ENCODE measurements at places on chromosomes 3 and 15. TPM values are rescaled to one million over a fixed set of nuclear protein-coding genes. Genes with fewer than 3 reads are reported as not detected.

SNX22 gene
- polyA plus RNA-seq, result 2.7 TPM

DNA sequence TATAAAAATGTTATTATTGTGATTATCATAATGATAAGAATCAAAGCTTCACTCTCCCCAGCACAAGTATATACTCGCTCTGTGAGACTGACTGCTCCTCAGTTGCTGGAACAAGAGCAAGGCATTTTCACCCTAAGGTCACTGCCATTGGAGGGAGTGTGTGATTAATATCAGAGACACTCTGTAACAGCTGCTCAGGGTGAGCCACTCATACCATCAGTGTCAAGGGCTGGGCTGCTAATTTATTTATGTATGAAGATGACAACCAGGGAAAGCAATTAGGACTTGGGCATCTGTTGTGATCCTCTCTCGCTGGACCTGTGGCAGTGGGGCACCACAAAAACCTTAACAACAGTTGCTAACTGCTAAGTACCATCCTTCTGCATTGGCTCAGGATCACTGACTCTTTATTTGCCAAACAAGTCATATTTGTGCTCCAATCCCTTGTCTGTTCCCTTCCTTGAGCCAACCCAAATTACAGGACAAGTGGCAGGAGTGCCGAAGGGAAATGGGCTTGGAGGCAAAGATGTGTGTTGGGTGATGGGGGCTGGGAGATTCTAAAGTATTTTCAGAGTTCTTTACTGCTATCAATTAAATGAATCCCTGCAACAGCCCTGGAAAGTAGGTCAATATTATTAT is 297.5 kb upstream of the STT3B start:
- DNase-seq, result no peak

DNA sequence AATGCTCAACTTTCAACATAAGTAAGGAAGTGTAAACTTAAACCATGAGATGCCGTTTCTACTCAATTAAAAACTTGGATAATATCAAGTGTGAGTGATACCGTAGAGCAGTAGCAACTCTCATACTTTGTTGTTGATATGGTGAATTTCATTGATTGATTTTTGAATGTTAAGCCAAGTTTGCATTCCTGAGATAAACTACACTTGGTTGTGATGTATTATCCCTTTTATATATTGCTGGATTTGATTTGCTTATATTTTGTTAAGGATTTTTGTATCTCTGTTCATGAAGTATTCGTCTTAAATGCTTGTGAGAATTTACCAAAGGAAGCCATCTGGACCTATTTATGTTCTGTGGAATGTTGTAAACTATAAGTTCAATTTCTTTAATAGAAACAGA is 21.7 kb downstream of the SLMAP start:
- DNase-seq, result no peak

DNA sequence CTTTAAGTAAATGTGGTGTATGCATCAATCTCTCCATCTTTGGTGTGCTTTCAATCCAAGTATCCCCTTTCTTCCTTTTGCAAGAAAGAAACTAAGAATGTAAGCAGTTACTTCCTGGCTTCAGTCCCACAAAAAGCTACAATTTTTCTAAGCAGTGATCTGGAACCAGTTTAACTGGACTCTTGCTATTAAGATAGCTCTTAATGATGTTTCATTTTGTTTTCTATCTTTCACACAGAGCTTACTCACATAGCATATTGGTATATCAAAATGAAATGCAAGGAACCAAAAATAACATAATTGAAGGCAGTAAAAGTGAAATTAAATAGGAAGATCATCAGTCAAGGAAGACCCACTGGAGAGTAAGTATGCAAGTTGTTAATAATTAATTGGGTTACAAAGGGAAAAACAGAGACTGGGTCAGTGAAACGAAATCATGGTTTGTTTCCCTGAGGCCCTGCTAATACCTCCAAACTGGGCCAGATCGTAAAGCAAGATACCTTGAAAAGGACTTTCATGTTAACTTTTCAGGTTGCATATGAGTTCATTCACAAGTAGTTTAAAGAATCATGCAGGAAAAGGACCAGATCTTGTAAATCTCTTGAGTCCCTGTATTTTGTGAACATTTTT is 41.9 kb downstream of the GPR160 start:
- DNase-seq, result no peak

DNA sequence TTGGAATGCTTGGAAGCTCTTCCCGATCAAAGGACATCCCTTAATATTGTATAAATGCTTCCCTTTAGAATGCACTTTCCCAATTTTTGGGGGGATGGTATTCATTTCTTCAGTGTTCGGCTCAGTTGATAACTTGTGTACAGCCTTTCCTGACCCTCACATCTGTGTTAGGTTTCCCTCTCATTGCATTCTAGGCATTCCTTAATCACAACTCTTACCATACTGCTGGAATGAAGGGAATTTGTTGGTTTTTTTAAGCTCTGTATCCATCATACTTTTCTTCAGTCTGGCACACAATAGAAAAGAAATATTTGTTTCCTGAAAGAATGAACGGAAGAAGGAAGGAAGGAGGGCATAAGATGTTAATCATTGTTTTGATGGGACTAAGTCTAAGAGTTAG is 119.5 kb downstream of the CHST2 start:
- no peak for DNase-seq
